ENCODE measurements at places on chromosomes 1 and 21.
A peak's percentile ranks its signal among the peaks of the same experiment; 100 is the strongest.

GRCh38 chr1:109930252-109930993 lies 19.8 kb downstream of the CSF1 start:
- DNase-seq = no peak
- H3K27ac ChIP-seq = peak overlapping the region; percentile 56
- no peaks in the 10 kb centered on the region for H3K4me1 ChIP-seq
- no peak overlapping the region for H3K4me3 ChIP-seq
- H3K27me3 ChIP-seq = no peaks in the 10 kb centered on the region

GRCh38 chr1:229024528-229025130 lies 246.3 kb upstream of the RAB4A start:
- H3K27ac ChIP-seq = no peak overlapping the region
- H3K36me3 ChIP-seq = no peaks in the 10 kb centered on the region

DNA sequence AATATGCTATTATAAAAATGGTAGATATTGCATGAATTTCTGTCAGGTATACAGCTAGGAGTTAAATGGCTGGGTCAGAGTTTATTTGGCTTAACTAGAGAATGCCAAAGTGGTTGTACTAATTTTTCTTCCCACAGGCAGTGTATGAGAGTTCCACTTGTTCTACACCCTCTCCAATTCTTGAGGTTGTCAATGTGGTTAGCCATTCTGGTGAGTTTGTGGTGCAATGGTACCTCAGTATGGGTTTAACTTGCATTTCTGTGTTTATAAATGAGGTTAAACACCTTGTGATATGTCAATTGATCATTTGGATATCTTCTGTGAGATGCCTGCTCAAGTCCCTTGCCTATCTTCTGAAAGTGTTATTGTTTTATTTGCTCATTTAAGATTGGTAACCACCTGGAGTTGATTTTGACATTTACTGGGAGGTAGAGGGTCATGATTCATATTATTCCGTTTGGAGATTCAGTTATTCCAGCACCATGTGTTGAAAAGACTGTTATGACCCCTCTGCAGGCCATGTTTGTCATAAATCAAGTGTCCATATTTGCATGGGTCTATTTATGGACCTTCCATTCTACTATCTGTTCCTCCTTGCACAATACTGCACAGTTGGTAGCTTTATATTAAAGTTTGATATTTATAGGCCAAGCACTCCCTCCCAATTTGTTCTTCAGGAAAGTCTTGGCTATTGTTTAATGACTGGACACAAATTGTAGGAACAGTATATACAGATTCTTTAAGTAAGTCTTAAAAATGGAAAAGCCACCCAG lies 5.8 kb downstream of the FALEC start:
- H3K36me3 ChIP-seq = no peaks in the 10 kb centered on the region
- H3K27me3 ChIP-seq = no peaks in the 10 kb centered on the region
- no peak overlapping the region for H3K27ac ChIP-seq
- DNase-seq = no peak

GRCh38 chr1:246565751-246566127 lies 322 bp downstream of the TFB2M start:
- H3K4me1 ChIP-seq = peaks cover 15% of the 10 kb centered on the region
- DNase-seq = no peak
- no peaks in the 10 kb centered on the region for H3K27me3 ChIP-seq
- peaks cover 7% of the 10 kb centered on the region for H3K36me3 ChIP-seq

- DNase-seq = no peak
- peaks cover 6% of the 10 kb centered on the region for H3K4me1 ChIP-seq
- no peak overlapping the region for H3K4me3 ChIP-seq
- H3K27me3 ChIP-seq = peaks cover 11% of the 10 kb centered on the region
- no peaks in the 10 kb centered on the region for H3K36me3 ChIP-seq
Observed at GRCh38 chr1:243855616-243856318, 5.7 kb upstream of the AKT3 start.

GRCh38 chr1:168585191-168585590 lies 8.8 kb downstream of the XCL1 start:
- H3K27me3 ChIP-seq = no peaks in the 10 kb centered on the region
- H3K4me1 ChIP-seq = no peaks in the 10 kb centered on the region
- no peak overlapping the region for H3K27ac ChIP-seq

- peak overlapping the region; percentile 80 for H3K27ac ChIP-seq
- peaks cover 19% of the 10 kb centered on the region for H3K36me3 ChIP-seq
- H3K4me1 ChIP-seq = peaks cover 89% of the 10 kb centered on the region
- DNase-seq = no peak
- H3K4me3 ChIP-seq = peak overlapping the region; percentile 24
- no peaks in the 10 kb centered on the region for H3K27me3 ChIP-seq
Observed at GRCh38 chr1:25991937-25992688, 5.8 kb downstream of the PAFAH2 start.

DNA sequence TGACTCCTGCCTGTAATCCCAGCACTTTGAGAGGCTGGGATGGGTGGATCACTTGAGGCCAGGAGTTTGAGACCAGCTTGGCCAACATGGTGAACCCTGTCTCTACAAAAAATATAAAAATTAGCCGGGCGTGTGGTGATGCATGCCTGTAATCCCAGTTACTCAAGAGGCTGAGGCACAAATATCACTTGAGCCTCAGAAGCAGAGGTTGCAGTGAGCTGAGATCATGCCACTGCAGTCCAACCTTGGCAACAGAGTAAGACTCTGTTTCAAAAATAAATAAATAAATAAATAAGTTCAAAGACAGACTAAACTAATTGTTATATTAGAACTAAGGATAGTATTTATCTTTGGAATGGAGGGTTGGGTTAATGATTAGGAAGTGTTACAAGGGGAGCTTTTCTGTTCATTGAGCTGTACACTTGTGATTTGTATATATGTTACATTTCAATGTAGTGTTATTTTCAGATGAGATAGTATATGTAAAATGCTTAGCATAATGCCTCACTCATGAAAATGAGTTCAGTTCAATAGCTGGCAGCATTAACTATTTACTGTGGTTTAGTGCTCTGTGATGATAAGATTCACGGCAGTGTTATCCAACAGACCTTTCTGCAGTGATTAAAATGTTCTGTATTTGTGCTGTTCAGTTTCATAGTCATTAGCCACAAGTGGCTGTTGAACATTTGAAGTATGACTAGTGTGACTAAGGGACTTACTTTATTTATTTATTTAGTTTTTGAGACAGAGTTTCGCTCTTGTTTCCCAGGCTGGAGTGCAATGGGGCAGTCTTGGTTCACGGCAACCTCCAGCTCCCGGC lies 47.7 kb downstream of the OSBPL9 start:
- no peaks in the 10 kb centered on the region for H3K36me3 ChIP-seq
- no peak overlapping the region for H3K27ac ChIP-seq
- DNase-seq = no peak
- H3K4me1 ChIP-seq = no peaks in the 10 kb centered on the region

All from thymus (tissue), 14 donors.